ENCODE measurements at places on chromosomes 5 and 9. TPM values are rescaled to one million over a fixed set of nuclear protein-coding genes. Genes with fewer than 3 reads are reported as not detected.
A peak's percentile ranks its signal among the peaks of the same experiment; 100 is the strongest.

The NRG2 gene
- total RNA-seq, result 0.14 TPM

The PLPP7 gene
- total RNA-seq, result not detected

The GFI1B gene
- total RNA-seq, result not detected

DNA sequence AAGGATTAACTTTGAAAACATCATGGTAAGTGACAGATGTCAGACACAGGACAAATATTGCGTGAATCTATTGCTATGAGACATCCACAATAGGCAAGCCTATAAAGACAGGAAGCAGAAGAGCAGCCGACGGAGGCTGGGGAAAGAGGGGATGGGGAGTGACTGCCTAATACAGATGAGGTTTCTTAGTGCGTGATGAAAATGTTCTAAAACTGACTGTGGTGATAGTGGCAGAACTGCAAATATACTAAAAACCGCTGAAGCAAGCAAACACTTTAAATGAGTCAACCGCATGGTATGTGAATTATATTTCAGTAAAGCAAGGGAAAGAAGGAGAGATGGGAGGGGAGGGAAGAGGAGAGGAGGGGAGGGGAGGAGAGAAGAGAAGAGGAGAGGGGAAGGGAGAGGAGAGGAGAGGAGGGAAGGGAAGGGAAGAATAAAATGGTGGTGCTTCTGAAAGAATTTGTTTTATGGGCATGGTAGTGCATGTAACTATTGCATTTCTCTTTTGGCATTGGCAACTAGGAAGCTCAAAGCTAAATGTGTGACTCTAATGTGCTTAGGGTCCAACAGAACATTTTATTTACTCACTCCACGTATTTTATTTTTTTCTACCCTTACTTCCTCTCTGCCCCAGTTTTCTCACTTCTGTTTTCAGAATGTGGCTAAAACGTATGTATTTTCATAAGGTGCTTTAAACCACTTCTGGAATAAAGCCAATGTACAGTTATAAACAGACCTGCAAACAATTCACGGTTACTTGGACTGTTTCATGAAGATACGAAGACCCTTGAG is 21.3 kb downstream of the AKNA start:
- peak; percentile 92 for DNase-seq

GRCh38 chr5:1038417-1039209 is 30.0 kb downstream of the NKD2 start:
- DNase-seq, result no peak

DNA sequence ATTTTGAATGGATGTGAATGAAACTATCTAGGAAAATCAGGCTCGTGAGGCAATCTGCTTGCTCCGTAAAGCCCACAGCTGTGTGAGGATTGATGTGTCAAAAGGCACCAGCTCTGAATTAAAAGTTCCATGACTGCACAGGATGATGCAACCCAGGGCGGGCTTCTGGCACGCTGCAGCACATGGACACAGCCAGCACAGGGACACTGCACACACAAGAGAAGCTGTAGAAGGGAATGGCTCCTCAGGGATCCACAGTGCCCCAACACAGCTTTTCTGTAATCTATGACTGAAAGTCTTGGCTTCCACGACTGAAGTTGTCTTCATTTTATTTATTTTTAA is 151.0 kb downstream of the GCNT1 start:
- no peak for DNase-seq

DNA sequence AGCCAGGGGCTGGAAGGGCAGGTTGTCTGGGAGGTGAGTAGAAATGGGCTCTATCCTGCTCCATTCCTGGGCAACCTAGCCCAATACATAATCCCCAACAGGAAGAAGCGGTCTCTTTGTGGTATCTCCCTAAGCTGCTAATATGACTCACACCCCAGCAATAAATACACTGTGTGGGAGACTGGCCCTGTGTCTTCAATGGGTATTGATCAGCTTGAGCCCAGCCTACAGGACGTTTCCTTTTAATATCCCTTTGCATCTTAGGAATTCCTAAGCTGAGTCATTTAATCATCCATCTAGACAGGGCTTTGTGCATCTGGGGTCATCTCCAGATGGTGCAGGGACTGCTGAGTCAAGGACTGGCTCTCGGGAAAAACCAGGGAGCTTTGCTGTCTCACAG is 207.0 kb upstream of the PANK3 start:
- peak; percentile 14 for DNase-seq

Data from H4 (cell line).